ENCODE measurements at places on chromosomes 6 and 20.

DNA sequence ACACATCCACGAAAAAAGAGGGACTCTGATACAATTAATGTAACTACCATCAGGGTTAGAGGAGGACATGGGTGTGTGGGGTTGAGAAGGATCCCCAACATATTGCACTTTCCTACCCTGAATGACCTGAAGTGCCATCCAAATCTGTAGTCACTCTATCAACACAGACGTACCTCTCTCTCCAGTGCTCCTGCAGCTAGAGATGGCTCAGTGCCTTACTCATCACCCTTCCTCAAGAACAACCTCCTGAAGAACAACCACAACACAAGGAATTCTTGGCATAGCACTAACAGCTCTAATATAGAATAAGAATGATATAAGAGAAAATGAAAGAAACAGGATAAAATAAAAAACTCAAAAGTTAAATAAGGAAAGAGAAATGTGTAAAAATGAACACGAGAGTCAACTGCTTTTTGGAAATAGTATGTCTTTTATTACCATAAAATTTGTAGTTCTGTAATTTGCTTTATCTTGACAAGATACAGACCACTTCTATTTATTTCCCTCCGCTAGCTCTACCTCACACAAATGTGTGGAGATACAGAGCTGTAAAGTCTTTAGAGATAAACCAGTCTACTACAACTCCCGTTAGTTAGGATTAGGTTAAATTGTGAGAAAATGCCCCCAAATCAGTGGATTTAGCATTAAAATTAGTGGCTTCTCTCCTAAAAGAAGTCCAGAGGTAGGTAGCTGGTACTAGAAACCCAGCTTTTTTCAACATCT, 63.9 kb downstream of the REV3L start:
- no peak for DNase-seq

GRCh38 chr20:12153628-12154027, 235.9 kb downstream of the BTBD3 start:
- no peak for DNase-seq

DNA sequence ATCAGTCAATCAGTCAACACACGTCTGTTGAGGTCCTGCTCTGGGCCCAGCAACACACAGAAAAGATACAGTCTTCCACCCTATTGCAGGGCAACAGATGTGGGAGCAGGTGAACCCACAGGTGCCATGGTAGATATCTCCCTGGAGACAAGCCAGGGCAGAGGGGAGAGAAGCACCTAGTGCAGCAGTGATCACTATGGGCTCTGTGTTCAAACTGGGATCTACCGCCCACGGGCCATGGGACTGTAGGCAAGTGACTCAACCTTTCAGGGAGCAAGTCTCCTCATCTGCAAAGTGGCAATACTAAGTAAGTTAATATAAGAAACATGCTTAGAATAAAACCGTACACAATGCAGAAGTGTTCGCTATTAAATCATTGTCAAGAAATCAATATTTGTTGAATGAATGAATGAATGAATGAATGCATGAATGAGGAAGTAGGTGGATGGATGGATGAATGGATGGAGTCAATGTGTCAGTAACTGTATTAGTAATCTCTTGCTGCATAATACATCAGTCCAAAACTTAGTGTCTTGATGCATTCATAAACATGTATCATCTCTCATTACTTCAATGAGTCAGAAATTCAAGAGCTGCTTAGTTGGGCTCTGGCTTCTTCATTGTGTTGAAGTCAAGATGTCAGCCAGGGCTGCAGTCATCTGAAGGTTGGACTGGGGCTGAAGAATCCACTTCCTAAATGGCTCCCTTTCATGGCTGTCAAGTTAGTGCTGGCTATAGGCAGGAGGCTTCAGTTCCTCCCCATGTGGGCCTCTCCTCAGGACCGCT, 31.9 kb upstream of the NFATC2 start:
- no peak for DNase-seq

GRCh38 chr20:46894579-46894958, at the start of gene EYA2:
EYA2 (plus strand) TSS chr20:46894843; CDS start chr20:46990011, 95,168 bp downstream.
- DNase-seq = no peak

DNA sequence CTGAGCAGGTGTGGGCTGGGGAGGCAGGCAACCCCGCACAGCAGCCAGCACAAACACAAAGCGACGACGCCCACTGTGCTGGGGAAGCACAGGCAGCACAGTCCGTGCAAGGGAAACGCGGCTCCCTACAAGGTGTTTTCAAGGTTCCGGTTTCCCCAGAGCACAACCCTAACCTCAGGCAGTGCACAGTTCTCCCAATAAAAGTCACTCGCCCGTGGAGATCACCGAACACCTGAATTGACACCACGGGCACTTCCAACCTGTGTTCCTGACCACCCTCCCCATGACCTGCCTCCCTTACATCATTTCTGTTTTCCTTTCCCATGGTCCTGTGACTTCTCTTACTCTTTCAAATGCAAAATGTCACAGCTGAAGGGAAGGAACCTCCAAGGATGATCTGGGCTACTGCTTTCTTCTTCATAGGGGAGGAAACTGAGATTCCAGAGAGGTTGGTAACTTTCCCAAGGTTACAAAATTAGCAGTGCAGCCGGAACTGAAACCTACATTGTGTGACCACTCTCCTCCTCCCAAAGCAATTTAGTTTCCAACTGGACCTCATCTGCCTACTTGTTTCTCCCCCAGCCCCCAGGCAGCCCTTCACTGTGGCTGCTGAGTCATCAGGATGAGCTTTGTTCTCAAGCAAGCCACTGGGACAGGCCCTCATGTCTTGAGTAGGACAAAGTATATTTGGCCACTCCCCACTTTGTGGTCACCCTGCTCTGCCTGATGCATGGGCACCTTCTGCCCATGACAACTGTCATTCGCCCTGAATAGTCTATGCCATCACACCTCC, 125.3 kb downstream of the ATXN1 start:
- DNase-seq = peak; percentile 27

- no peak for DNase-seq
Observed at GRCh38 chr6:117465691-117466090, 16.8 kb upstream of the DCBLD1 start.

DNA sequence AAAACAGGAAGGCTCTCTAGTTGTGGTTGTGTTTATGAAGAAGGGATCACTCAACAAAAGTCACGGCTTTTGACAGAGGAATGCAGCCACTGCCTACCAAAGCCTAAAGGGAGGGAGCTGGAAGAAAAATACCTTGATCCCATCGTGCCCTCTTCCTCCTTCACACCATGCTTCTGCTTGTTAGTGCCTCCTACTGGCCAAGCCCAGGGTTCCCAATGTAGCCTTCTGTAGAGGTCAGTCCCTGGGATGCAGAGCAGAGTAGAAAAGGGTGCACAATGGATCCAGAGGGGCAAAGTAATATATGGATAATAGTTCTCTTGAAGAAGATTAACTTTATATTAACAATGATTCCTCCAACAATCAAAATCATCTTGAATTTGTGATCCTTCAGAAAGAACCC, 293.5 kb upstream of the FERMT1 start:
- DNase-seq = no peak

DNA sequence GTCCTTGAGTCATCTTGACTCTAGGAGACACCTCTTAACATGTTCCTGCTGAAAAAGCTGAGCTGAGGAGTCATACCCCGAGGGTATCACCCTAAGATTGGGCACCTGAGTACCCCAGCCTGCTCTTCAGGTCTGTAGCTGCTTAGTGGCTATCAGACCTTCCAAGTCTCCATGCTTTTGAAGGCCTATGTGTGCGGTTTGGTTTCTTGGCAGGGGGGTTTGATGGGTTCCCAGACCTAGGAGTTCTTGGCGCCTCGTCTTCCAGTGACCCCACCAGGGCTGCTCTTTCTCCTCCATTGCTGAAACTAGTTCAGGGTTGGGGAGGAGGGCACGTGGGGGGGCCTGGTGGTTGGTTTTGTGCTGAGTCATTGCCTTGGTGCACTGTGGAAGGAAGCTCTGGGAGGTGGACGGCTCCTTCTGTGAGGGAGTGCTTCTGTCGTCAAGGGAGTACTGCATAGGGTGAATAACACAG, 20.1 kb downstream of the IGF2R start:
- no peak for DNase-seq

GRCh38 chr6:105069821-105070445, 109.9 kb downstream of the POPDC3 start:
- no peak for DNase-seq

DNA sequence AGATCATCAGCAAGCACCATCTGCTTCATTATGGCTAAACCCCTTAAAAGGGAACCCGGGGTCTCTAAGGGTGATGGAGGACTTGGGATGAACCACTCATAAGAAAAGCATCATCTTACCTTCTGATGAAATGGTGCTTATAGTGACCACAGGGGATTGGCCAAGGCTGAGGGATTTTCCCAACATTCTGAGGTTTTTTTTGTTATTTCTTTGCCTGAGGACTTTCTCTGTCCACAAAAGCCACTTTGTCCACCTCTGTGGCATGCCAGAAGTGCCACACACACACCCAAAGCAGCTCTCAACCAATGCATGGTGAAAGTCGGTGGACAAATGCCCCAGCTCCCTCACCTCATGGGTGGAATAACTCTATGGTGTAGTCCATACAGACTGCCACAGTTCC, 79.3 kb upstream of the TOP1 start:
- no peak for DNase-seq

GRCh38 chr6:137208279-137208678, 10.9 kb downstream of the IFNGR1 start:
- DNase-seq = no peak

- DNase-seq = no peak
Observed at GRCh38 chr6:8492536-8493133, 57.3 kb upstream of the SLC35B3 start.

DNA sequence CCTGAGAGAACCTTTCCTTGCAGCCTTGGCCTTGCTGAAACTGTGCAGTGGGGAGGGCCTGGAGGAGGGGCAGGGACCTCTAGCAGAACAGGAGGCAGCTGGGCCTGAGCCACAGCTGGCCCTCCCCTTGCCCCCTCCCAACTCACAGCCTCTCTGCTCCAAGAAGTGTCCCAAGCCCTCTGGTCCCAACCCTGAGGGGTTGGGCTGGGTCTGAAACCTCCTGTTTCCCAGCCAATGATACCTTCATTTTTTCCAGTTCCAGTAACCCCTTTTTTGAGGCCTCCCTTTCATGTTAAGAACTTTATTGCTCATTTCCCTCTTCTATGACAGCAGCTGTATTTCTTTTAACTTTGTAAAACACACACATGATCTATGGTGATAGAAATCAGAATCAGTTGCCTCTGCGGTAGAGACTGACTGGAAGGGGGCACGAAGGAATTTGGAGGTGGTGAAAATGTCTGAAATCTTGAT, 17.9 kb upstream of the ARMC12 start:
- no peak for DNase-seq

DNA sequence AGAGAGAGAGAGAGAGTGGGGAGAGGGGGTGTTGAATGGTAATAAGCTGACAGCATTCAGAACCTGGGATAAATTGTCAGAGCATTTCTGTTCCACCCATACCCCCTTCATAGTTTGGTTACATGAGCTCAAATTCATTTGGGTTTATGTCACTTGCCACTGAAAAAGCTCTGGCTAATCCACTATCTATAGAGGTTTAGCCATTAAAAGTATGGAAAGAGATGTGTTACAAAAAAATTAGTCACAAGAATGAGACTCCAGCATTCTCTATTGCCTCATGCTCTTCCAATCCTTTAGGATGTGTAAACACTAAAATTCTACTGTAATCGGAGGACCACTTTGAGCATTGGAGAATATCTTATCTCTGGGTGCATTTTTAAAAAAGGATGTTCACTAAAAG, 297.6 kb upstream of the TCF21 start:
- DNase-seq = no peak
